H54 (cell line): ENCODE measurements at places on chromosomes 4 and X.

- DNase-seq, result no peak
These were observed 106.3 kb downstream of the USP46 start for GRCh38 chr4:52552778-52553177.

- no peak for DNase-seq
These were observed 62.3 kb upstream of the LNX1 start for GRCh38 chr4:53653484-53654053.

DNA sequence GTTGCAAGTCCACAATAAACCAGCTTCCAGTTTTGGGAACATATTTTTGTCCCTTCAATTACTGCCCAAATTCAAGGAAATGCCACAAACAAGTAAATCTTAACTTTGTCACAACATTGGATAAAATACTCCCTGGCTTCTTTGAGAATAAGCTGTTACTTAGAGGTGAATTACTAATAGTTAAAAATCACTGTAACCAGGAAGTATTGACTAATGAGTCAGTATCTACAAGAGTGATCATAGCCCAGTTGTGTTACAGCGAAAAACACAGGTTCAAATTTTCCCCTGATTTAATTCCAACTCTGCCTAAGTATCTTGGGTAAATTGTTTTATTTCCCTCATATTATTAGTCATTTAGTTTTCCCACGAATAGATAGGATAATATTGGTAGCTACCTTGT, 291.2 kb upstream of the PPARGC1A start:
- no peak for DNase-seq

- no peak for DNase-seq
These were observed 6.5 kb downstream of the DOK7 start for GRCh38 chr4:3469386-3470243.

GRCh38 chr4:82542642-82543041, 19.1 kb downstream of the TMEM150C start:
- DNase-seq, result no peak

GRCh38 chr4:173793937-173794510, 264.0 kb upstream of the HAND2 start:
- DNase-seq, result no peak
